ENCODE measurements at places on chromosomes 11 and 22.

GRCh38 chr11:45412051-45412471 lies 125.9 kb upstream of the SYT13 start:
- DNase-seq: no peak

DNA sequence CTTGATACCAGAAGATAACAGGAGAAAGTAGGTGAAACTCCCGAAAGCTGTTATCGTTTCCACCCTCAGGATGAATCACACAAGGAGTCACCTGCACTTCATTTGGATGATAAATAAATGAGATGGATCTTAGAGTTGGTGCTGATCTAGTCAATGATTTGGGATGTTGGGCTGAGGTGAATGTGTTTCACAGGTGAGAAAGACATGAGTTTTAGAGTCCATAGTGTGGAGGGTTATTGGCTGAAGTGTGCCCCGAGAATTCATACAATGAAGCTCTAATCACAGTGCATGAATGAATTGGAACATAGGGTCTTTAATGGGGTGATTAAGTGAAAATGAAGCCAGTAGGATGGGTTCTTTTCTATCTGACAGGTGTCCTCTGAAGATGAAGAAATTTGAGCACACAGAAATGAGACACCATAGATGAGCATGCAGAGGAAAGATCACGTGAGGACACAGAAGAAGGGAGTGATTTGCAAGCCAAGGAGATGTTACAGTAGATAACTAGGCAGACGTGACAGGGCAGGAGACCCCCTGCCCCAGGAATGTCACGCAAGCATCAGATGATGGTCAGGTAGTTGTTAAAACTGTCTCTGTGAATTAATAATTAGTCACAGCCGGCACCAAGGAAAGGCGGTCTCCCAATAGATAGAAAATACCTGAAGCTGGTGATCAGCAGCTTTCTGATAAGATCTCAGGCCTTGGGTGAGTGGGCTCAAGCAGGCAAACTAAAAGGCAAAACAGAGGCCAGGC lies 60.3 kb upstream of the IGLL5 start:
- DNase-seq: no peak

- no peak for DNase-seq
These were observed 14.7 kb downstream of the SSH3 start for GRCh38 chr11:67317888-67318555.

DNA sequence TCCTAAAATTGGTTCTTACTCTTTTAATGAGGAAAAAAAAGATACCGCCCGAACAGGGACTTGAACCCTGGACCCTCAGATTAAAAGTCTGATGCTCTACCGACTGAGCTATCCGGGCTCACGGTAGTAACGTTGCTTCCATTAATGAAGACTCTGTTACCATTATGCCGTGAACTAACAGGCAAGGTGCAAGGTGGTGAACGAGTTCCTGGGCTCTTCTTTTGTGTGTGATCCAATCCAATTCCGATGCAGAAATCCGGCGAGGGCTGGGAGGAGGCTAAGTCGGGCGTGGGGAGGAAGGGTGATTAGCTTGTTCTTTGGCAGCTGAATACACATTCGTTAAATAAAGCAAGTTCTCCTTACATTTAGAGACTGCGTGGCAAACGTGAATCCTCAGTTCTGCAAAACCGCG lies 49.0 kb downstream of the OR4D9 start:
- DNase-seq: peak; percentile 85

Measured in NCI-H446 (cell line).